Stimulated activated CD8-positive, alpha-beta memory T cell treated with anti-CD3 and anti-CD28 coated beads, Interleukin-4, amount 100 ng/mL, for 4 hours (primary cell): ENCODE measurements at places on chromosomes 13 and 19.
A peak's percentile ranks its signal among the peaks of the same experiment; 100 is the strongest.

DNA sequence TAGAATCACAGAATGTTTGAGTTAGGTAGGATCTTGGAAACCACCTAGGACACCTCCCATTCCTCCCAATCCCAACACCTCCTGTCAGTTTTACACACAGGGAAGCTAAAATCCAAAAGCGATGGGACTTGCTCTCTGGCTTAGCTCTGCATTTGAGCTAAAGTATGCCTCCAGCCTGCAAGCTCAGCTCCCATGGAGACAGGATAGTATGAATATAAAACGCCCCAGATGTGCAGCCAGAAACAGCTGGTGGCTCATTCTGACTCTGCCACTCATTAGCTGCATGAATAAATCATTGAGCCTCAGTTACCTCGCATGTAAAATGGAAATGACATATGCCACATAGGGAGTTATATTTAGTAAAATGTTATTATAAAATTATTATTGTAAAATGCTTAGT lies 336.0 kb downstream of the SUCLA2 start:
- no peak for DNase-seq

GRCh38 chr13:31101472-31102170 lies 60.1 kb downstream of the HSPH1 start:
- no peak for DNase-seq

GRCh38 chr13:65999411-65999810 lies 1230.7 kb downstream of the PCDH9 start:
- DNase-seq, result no peak

DNA sequence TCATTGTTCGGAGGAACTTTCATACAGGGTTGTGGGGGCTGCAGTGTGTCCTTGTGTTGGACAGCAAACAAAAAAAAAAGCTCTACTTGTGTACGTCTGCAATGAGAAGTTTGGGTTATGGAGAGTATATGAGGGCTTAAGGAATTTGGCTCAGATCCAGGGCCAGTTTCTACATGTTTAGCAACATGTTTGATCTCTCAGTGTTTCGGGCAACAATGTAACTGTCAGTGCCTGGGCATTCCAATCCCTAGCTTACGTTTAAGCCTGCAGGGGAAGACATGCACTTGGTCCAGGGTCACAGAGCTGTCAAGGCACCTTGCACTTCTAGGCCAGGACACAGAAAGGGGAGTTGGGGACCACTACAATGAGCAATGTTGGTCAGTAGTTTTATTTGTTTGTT lies 13.9 kb downstream of the ZNF543 start:
- no peak for DNase-seq

DNA sequence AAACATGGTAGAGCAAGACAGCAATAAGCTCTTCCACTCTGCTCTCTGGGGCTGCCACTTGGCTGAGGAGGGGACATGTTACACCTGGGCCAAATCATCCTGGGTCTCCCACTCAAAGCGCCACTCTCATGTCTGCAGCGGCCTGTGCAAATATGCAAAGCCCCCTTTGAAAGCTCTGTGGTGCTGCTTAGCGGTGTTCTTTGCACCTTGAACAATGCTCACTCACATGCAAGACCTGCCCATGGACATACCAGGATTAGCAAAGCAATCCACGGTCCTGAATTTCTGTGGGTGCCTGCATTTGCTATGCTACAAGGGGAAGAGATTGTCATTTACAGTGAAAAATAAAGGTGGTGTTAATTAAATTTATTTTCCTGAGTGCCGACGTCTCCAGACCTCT lies 48.6 kb downstream of the MRPL57 start:
- no peak for DNase-seq

DNA sequence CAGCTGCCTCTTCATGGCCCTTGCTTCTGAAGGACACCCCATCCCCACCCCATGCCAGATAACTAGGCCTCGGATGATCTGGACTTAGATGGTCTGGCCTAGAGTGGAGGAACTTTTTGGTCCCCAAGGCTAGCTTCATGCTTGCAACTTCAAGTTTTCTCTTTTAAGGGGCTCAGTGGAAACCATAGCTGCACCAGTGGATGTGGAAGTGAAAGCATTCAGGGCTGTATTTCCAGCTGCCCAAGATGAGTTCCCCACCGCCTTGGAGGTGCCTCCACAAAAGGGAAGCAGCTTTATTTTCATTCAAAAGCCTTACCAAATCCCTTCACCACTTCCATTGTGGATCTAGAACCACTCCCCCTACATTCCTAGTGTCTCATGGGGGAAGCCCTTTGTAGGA lies 17.6 kb upstream of the GSX1 start:
- DNase-seq, result no peak

DNA sequence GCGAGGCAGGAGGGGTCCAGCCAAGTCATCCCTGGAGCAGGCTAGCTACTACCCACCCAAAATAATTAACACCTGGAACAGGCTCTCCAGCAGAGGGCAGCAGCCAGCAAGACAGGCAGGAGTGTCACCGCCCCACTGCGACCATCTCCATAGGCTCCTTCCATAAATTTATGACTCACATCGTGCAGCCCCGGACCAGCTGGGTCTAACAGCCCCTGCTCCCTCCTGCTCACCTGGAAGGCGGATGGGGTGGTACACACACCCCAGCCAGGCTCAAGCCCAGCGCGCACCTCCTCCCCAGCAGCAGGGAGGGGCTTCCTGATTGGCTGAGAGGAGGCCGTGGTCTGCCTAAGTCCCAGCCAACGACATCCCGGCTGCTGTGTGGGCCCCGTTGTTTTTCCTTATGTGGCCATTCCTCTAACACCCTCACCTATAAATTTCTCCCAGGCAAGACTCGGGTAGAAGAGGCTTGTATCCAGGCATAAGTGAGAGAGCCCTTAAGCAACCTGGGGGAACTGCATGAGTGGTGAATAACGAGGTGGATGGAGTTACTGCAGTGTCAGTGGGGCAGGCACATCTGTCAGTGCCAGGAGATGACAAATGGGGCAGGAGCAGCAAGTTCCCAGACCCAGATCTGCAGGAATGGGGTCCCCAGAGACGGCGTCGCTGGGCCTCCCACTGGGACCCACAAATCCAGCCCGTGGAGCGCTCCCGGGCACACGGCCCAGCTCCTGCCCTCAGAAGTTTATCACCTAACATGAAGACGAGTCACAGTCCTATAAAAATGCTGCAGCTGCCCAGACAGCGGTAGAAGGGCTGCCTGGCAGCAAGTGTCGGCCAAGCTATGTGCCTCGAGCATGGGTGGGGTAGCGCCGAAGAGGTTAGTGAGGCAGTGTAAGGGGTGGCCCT lies 43.1 kb downstream of the CEBPG start:
- peak; percentile 32 for DNase-seq

- DNase-seq, result no peak
Measured at GRCh38 chr19:14728595-14728994, 38.7 kb downstream of the ZNF333 start.

DNA sequence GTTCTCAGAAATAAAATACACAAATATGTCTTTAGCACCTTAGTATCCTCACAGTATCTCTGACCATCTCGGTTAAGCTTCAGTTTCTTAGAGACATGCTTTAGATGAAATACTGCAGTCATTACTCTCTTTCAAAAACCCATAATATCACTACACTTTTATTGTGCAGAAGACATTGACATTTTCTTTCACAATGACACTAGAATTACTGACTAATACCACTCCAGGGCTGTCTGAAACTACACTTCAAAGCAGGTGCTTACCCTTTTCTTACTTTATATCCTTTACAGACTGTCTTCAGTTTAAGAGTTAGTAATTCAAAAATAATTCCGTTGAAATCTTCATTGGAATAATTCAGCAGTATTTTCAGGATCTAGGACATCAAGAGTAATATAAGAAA lies 42.2 kb upstream of the SLITRK6 start:
- no peak for DNase-seq

DNA sequence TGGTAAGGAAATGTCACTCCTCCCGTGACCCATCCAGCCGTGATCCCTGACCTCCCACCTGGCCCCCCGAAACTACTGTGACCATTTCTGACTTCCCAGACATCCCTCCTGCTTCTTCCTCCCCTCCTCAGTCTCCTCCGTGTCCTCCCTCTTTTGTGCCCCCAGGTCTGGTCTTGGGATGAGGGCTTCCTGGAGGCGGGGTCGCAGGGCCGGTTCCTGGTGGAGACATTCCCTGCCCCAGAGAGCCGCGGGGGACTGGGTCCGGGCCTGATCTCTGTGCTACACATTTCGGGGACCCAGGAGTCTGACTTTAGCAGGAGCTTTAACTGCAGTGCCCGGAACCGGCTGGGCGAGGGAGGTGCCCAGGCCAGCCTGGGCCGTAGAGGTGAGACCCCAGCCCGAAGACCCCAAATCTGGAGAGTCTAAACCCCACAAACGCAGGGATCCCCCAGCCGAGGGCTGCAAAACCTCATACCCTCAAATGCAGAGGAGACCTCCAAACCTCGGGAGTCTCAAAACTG lies 5.0 kb downstream of the KIRREL2 start:
- no peak for DNase-seq

- DNase-seq, result peak; percentile 59
Measured at GRCh38 chr19:58059003-58059670, at the start of gene ZNF135. Gene ZNF135, plus strand, starts transcription at chr19:58059282. Its CDS starts 721 bp downstream, at chr19:58060003.
